Activated CD4-positive, CD25-positive, alpha-beta regulatory T cell (primary cell): ENCODE measurements at places on chromosomes 3 and 15.

DNA sequence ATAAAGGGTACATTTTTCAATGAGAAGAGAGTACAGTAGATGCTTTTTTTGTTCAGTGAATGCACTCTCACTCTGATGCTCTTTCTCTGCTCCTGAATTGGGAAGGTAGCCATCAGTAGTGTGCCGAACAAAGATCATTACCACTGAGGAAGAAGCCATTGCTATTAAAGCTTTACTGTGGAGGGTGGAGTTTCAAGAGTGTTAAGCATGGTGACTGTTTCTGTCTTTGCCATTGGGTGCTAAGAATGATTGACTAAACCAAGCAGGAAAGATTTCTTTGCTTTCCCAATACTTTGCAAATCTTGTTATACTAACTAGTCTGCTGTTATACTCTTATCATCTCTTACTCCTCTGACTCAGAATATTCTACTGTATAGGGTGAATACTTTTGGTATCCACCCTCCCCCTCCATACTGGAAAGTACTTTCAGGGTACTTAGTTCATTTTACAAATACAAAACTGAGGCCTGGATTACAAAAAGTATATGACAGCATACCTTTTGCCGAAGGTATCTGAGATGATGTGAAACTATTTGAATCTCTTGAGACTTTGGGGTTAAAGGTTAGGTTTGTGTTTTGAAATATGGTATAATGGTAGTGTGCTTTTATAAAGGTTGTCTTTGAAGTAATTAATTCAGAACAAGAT, 1.7 kb downstream of the RAB11A start:
- DNase-seq: no peak

- no peak for DNase-seq
These were observed 16.3 kb upstream of the EMC3 start for GRCh38 chr3:10002951-10003350.

GRCh38 chr15:59179717-59180116, 26.9 kb upstream of the LDHAL6B start:
- DNase-seq: no peak

DNA sequence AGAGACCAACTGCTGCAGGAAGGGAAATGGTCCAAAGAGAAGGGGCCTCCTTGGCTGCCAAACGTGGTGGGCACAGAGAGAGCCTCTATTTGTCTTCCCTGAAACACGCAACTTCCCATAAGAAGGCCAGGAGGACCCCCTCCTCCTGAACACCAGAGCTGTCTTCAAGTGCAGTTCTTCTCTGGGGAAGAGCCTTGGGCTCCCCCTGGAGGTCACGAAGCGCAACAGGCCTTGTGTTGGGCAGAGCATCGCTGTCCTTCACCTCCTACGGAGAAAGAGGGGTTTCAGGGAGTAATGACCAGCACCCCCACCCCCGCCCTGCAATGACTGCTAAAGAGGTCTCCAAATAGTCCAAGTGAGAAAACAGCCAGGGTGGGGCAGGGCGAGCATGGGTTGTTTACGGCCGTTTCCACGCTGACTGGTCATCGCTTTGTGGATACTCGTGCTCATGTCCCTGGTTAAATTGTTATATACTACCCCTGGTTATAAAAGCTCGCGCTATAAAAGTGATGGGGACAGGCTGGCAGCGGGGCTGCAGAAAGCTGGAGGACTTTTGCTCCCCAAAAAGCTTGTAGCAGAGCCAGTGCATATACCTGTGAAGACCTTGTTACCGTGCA, 397.5 kb upstream of the ATP10A start:
- no peak for DNase-seq

DNA sequence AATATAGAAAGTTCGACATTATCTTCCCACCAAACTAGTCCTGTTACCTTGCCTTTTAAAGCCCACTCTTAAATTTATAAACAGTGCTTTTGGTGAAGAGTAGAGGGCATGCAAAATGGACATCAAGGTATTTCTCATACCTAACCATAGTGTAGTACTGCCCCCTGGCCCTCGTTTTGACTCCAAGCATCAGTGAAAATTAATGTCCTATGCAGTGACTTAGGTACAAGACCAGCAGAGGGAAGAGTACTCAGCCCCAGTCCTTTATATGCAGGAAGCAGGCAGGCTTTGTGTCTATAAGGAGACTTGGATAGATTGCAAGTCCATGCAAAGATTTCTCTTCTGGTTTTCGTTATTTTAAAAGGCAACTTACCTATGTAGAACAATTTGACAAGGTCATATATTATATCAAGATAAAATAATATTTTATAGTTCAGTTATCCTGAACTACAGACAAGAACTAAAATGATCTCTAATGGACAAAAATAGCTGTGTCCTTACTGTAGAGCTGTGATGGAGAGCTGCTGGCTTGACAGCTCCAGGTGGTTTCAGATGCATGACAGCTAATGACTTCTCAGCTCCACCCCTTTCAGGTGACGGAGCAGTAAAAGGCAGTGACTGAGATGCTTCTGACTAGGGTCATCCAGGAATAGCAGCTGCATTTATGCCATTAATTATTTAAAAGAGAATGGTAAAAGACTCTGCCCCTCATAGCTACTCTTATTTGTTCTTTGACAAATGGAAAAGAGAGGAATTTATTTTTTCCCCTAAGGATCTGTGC, 646.1 kb downstream of the SQOR start:
- no peak for DNase-seq

GRCh38 chr15:71791975-71792374, 18.4 kb upstream of the NR2E3 start:
- no peak for DNase-seq

- no peak for DNase-seq
These were observed 67.2 kb upstream of the TP63 start for GRCh38 chr3:189563853-189564563.

DNA sequence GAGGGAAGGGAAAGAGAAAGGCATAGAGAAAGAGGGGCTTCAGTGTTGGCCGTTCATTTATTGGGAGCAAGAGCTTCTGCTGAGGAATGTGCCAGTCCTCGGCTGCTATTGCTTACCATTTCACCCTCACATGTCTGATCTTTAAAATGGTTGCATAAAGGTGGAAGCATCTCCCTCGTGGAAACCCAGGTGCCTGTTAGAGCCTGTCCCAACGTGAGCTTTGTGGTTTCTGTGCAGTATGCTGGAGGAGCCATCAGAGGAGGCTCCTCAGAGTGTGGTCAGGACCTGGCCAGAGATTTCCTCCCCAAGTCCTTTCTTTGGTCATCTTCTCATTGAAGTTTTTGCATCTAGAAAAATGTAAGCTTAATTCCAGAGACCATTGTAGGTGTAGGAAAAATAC, 34.4 kb downstream of the PSMD6 start:
- DNase-seq: no peak

- DNase-seq: no peak
These were observed 28.8 kb downstream of the LYSMD4 start for GRCh38 chr15:99704444-99704838.

GRCh38 chr15:22950256-22950990, 29.7 kb downstream of the CYFIP1 start:
- DNase-seq: no peak

GRCh38 chr3:46186471-46187340, 21.4 kb downstream of the CCR1 start:
- DNase-seq: no peak

DNA sequence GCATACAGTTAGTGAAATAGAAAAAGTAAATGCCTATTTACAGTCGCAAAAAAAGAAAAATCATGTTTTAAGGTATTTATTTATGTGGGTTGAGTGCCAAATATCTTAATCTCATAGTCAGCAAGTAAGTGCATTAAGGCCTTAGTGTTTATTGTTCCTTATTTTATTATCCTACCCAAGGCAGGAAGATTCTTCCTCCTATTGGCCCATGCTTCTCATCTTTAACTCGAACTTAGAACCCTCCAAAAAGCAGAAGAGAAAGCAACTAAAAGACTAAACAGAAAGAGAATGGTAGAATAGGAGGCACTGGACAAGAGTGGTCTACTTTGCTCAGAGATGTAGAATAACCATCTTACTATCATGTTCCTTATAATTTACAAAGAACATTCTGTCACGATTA, 7.5 kb downstream of the RFX7 start:
- no peak for DNase-seq

GRCh38 chr3:42672515-42672914, 12.8 kb upstream of the KLHL40 start:
- DNase-seq: no peak

DNA sequence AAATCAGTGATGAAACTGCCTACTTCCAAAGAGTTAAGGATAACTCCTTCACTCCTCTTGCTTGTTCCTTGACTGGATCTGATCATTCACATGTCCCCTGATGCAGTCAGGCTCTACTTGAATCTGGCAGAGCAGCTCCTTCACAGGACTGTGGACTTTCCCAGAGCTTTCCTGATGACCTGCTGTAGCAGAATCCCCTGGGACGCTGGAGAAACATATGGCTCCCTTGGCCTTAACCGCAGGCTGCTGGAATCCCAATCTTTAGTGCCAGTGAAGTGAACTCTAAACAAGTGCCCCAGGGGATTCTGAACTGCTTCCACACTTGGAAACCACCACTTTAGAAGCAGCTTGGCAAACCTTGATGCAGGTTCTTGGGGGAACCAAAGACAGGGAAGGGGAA, 217.8 kb downstream of the CHST2 start:
- no peak for DNase-seq

DNA sequence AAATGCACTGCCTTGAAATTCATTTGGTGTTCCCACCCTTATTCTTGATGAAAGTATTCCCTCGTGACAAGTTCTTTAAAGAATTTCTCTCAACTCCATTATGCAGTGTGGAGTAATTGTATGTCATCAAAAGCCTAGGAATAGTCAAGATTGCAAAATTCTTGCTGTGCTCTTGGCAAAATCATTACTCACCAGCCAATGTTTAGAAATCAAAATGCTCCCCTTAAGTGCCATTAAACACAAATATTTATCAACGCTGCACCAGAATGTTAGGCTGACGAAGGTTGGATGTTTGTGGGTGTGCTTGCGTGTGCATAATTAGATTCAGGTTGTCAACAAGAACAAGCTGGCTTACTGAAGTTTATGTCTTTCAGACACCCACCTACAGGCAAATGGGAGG, 40.5 kb downstream of the SST start:
- no peak for DNase-seq

GRCh38 chr15:67144609-67145311, 79.4 kb downstream of the SMAD3 start:
- DNase-seq: no peak

- DNase-seq: no peak
These were observed 43.5 kb upstream of the BDH1 start for GRCh38 chr3:197599089-197599765.

DNA sequence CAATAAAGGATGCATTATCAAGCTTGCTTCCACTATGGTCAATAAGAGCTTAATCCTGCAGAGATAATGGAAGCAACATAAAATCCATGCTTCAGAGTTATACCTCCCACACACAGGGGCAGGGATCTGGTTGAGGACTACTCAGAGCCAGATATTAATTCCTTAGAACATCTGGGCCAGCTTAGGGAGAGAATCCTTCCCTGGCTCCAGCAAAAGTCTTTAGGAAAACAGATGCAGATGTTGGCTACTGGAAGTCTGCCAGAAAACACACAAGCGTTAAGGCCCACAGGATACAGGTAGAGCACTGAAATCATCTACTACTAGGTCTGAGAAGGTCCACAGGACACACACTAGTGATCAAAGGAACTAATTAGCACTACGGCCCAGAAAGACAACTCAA, 25.2 kb downstream of the TMEM202 start:
- no peak for DNase-seq

DNA sequence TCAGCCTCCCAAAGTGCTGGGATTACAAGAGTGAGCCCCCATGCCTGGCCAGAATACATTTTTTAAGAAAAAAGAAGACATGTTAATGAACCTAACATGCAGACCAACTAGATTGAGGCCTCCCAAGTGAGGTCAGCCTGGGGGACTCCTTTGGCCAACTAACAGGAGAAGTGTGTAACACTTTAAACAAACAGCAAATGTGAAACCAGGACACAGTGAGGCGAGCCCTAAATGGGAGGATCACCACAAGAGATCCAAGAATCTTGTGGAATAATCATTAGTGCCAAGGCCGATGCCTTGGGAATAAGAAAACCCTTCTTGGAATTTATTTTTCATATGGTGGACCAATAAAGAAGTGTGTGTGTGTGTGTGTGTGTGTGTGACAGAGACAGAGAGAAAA, 73.9 kb downstream of the ATP10A start:
- no peak for DNase-seq

- DNase-seq: no peak
These were observed 528.4 kb upstream of the RGMA start for GRCh38 chr15:93617443-93617842.

- no peak for DNase-seq
These were observed 9.0 kb downstream of the GOLIM4 start for GRCh38 chr3:168086541-168087260.

DNA sequence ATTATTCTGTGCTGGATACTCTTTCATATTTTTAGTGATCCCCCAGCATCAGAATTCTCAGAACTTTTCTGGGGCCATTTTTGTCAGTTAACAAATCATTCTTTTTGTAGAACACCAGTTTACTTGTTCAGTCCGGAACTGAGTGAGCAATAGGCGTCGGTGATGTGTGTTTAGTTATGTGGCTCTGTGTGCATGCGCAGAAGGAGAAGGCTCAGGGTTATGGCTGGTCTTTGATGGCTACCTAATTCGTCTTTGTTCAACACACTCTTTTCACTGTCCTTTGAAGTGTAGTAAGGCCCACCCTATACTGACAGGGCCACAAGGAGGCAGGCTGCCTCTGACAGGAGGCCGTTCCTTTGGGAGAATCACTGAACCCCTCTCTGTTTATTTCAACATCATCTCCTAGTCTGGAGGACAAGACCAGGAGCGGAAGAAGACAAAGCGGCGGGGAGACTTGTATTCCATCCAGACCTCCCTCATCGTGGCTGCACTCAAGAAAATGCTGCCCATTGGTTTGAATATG, 158.2 kb upstream of the CHRM5 start:
- no peak for DNase-seq

- DNase-seq: no peak
These were observed 488.7 kb upstream of the AGTR1 start for GRCh38 chr3:148208975-148209374.

- DNase-seq: no peak
These were observed 74.7 kb downstream of the SPATA16 start for GRCh38 chr3:173066044-173067004.
